ENCODE measurements at places on chromosomes 3 and 15.

DNA sequence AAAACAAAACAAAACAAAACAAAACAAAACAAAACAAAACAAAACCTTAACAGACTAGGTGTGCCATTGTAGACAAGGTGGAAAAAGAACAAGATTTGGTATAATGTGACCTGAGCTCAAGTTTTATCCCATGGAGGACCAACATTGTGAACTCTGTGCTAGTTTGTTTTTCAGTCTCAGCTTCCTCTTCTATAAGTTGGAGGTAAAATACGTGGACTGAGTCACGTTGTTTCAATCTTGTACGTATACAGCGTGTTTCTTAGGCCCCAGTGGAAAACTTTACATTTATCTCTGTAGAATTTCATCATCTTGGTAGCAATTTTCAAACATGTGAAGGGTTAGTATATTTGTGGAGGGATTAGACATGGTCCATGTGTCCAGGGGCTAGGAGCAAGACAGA is 261.6 kb downstream of the CD47 start:
- no peak for DNase-seq

GRCh38 chr3:62241279-62241678 is 132.1 kb downstream of the FEZF2 start:
- no peak for DNase-seq

DNA sequence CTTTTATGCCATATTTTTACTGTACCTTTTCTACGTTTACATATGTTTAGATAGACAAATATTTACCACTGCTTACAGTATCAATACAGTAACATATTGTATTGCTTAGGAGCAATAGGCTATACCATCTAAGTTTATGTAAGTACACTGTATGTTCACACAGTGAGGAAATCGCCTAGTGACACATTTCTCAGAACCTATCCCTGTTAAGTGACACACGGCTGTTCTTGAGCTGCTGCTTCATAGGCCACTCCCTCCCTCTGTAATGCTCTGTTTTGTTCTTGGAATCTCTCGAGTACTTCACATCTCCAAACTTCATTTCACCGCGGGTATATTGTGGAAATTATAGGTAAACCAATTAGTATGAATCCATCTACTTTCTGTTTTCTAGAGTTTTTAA is 13.4 kb upstream of the SELENOT start:
- no peak for DNase-seq

DNA sequence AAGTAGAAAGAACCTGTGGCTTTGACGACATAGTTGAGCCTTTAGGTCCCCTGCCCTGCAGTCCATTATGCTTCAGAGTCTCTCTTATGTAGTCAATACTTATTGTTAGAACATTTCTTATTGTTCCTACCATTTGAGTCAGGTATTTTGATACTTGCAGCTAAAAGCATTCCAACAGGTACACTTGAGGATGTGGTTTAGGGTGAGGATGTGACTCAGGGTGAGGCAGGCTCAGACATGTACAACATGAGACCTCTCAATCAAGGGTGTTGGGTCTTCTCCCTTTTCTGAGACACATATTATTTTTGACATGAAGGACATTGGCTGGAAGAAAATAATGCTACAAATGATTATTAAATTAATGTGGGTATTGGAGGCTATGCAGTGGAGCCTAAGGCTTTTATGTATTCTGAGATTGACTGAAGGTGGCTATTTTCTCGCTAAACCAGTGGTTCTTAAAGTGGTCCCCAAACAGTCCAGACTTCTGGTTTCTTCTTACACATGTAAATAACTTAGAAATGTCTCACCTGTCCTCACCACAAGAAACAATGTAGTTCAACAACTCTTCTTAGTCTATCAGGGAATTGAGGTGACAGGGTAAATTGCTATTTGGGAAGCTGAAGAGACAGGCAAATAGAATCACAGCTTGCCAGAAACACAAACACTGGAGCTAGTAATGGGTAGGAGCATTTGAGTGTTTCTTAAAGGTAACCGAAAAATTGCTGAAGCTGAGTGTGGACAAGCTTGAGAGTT is 135.5 kb upstream of the ZPLD1 start:
- no peak for DNase-seq

DNA sequence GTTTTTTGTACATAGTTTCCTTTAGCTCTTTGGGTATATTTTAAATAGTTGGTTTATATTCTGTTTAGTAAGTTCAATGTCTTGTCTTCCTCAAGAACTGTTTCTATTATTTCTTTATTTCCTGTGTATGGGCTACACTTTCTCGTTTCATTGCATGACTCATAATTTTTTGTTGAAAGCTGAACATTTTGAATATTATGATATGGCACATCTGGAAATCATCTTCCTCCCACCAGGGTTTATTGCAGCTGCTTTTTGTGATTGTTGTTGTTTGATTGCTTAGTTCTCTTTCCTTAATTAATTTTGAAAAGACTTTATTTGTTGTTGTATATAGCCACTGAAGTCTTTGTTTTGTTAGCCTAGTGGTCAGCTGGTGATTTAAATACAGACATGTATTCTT is 43.8 kb downstream of the LSM3 start:
- DNase-seq, result no peak

GRCh38 chr3:113005611-113006010 is 14.8 kb downstream of the GTPBP8 start:
- DNase-seq, result no peak

GRCh38 chr3:188446766-188447165 is 292.8 kb downstream of the LPP start:
- DNase-seq, result no peak

- DNase-seq, result peak; percentile 86
These were observed 313.4 kb upstream of the STT3B start for GRCh38 chr3:31219131-31219843.

GRCh38 chr15:43879386-43880355 is 52.9 kb downstream of the WDR76 start:
- no peak for DNase-seq

GRCh38 chr15:34240537-34240936 is 15.7 kb downstream of the EMC4 start:
- DNase-seq, result no peak

- no peak for DNase-seq
These were observed 96.6 kb upstream of the AGTR1 start for GRCh38 chr3:148600902-148601765.

DNA sequence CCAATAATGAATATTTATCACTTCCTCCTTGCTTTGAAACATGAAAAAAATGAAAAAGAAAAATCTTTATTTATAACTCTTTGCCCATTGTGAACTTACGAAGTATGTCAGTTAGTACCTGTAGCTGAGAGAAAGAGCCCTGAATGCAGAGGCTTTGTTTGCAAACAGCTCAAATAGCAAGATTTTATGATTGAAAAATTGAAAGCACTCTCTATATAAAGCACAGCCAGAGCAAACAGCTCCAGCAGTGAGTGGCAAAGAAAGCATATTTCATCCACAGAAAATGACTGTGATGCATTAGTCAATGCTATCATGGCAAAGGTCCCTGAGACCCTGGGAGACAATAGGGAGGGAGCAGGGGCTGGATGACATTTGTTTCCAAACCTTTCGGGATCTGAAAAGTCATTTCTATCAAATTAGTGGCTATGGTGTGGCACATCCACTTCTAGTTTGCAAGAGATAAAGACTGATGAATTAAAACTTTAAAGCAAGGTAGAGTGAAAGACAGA is 576.1 kb downstream of the OTOL1 start:
- DNase-seq, result no peak

DNA sequence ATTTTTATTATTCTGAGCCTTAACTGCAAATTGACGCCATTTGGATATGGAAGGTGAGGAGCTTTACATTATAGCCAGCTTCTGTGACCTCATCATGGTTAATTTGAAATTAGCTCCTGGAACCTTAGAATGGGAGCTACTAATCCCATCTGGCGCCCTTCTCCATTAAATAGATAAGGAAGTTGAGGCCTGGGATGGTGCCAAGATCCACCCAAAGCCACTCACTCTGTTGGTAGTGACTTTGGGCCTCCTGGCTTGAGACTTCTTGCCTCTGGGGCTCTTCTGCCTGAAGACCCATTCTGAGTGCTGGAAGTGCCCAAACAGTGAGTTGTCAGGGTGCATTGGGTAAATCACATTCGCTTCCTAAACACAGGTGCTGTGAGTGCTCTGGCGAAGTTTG is 12.0 kb upstream of the HMCES start:
- DNase-seq, result no peak

DNA sequence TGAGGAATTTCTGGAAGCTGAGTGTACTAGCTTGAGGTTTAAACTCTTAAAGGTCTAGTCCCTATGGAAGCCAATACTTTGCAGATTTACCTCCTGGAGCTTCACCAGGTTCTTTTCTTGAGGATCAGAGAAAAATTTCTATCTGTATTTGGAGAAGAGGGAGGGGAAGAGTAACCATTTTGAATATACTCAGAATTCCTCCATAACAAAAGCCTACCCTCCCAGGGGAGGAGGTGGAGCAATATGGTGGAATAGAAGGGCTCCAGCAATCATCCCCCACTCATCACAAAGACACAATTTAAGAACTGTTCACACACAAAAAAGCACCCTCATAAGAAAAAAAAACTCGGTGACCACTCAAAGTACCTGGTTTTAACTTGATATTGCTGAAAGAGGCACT is 36.0 kb upstream of the PEX5L start:
- DNase-seq, result no peak

DNA sequence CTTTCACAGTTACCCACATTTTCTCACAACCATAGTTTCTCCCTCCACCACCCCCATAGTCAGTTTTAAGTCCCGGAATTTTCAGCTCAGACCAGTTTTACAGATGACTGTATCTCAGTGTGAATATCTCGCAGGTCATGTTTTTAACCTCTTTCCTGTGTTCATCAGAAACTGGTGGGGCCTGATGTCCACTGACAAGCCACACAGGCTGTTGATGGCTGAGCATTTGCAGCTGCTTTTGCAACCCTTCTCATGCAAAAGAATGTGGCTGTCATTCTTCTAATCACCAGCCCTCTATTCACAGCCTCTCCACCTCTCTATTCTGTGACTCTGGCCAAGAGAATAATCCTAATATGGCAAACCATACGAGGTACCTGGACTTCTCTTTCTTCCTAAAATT is 8.5 kb downstream of the GYG1 start:
- peak; percentile 49 for DNase-seq

DNA sequence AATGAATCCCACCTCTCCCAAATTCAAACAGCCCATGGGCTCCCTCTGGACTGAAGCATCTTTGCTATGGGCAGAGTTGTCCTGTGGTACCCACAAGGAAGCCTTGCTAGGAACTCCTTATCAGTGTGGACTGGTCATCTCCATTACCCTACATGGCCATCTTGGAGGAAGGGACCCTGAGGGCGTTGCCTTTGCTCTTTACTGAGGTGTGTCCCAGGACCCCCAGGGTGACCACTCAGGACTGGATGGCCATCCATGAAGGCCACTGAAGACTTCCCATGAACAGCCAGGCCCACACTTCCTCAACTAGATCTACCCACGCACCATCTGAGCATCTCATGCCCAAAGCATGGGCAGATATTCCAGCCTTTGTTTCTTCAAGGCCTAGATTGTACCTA is 20.0 kb downstream of the RTP3 start:
- DNase-seq, result no peak

DNA sequence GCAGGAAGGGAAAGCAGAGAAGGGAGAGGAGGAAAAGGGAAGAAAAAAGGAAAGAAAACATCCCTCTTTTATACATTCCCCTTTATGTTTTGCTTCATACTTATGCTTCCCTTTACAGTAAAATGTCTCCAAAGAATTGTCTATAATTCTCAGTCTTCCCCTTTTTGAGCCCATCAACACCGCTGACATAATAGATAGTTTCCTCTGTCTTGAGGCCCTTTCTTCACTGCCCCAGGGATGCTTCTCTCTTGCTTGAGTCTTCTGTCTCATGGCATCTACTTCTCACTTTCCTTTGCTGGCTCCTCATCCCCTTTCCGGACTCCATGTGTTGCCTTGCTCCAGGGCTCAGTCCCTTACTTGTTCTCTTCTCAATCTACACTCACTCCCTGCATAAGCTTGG is 99.7 kb upstream of the DAZL start:
- peak; percentile 2 for DNase-seq

DNA sequence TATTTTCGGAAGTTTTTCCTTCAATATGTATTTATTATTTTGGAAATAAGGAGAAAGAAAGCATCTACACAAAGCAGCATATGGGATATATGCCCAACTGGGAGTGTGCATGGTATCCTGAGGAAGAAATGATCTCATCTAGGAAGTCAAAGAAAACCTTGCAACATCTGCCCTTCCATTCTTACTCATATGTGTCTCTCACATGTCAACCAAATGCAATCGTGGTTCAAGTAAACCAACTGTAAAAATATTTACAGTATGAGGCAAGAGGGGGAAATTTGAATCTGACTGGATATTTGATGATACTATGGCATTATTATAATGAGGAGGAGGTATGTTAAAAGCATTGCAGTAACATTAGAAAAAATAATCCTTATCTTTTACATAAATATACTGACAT is 3.2 kb upstream of the SCG3 start:
- no peak for DNase-seq

DNA sequence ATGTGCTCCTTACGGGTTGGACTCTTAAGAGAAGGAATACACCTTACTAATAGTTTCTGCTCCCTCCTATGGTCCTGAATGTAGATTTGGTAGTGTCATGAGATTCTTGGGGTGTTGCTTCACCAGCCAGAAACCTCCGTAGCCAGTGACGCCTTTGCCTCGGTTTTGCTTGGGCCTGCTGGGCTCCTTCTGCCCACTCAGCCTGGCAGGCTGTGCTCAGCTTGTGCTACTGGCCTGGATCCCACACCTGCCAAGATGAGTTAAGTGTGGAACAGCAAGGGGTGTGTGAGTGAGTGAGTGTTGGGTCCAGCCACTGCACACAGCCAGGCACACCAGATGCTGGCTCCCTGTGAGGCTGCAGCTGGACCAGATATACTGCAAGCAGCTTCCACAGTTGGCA is 560.1 kb downstream of the NLGN1 start:
- DNase-seq, result no peak

- peak; percentile 16 for DNase-seq
These were observed 553.6 kb downstream of the EPHB1 start for GRCh38 chr3:135348690-135349089.

DNA sequence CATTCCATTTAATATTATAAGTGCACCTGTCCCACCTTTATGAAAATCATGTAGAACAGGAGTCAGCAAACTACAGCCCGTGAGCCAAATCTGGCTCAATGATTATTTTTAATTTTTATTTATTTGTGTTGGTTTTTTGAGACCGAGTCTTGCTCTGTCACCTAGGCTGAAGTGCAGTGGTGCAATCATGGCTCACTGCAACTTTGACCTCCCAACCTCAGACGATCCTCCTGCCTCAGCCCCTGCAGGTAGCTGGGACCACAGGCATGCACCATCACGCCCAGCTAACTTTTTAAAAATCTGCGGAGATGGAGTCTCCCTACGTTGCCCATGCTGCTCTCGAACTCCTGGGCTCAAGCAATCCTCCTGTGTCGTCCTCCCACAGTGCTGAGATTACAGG is 42.0 kb downstream of the MYO1E start:
- DNase-seq, result no peak

Measured in NB4 (cell line).